ENCODE measurements at places on chromosomes 6 and 20.

GRCh38 chr20:20782755-20783154 lies 70.3 kb upstream of the RALGAPA2 start:
- no peak for DNase-seq

GRCh38 chr20:4043796-4044195 lies 28.4 kb upstream of the RNF24 start:
- no peak for DNase-seq

DNA sequence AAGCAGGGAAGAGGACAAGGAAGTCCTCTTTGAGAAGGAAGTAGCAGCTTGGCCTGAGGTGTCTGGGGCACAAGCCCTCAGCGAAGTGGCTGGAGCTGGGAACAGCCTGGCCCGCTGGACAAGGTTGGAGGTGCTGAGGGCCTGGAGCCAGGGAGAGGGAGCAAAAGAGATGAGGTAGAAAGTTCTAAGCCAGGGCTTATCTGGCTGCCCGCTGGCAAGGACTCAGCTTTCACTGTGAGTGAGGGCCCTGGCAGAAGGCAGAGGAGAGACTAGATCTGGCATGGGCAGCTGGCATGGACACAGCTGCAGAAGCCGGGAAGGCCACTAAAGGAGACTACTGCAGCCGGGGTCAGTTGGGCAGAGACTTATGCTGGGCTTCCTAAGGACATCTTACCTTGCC lies 21.8 kb upstream of the PCMTD2 start:
- DNase-seq = no peak

GRCh38 chr6:18420328-18420727 lies 33.2 kb downstream of the RNF144B start:
- no peak for DNase-seq

DNA sequence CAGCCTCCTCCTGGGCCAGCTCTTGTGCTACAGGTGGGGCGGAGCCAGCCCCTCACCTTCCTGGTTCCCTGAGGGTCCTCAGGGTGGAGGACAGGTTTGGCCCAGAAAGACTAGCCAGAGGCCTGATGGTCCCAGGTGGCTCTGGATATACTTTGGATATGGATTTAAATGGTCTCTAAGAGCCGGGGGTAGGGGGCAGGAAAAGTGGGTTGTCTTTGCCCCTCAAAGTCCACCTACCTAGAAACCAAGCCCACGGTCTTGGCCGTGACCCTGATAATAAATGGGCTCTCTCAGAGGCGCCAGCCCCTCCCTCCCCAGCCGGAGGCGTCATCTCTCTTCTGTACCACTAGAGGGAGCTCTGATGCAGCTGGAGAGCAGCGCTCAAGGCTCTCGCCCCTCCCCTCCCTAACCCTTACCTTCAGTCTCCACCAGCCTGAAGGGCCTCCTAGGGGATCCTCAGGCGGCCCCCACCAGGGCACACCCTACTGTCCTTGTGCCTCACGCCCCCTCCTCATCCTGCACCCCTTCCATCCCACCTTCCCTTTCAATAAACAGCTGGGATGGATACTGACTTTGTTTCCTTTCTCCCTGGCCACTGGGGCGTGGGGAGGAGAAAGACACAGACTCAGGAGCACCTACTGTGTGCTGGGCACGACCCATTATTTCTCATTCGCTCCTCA lies 7.5 kb downstream of the NRSN2 start:
- DNase-seq = no peak

- no peak for DNase-seq
Measured at GRCh38 chr6:123812621-123813020, 9.0 kb downstream of the NKAIN2 start.

DNA sequence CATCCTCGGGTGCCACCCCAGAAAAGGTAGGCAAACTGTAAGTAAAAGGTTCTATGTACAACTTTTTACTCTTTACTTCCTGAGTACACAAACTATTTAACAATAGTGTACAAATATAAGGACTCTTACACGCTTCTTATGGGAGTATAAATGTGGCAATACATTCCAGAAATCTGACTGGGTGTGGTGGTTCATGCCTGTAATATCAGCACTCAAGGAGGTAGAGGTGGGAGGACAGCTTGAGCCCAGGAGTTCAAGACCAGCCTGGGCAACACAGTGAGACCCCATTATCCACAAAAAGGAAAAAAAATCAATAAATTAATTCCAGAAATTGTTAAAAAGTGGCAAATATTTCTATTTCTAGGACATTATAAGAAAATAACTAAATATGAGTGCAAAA lies 48.9 kb downstream of the PIGU start:
- DNase-seq = no peak

GRCh38 chr6:166258854-166259276 lies 49.3 kb downstream of the PRR18 start:
- DNase-seq = no peak

DNA sequence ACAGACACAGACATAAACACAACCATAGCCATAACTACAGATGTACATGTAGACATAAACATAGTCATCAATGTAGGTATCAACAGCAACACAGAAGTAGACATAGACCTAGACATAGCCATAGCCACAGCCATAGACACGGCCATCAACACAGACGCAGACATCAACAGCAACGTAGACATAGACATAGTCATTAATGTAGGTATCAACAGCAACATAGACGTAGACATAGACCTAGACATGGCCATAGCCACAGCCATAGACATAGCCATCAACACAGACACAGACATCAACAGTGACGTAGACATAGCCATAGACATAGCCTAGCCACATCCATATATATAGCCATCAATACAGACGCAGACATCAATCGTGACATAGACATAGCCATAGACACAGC lies 258.3 kb upstream of the FOXQ1 start:
- DNase-seq = no peak

GRCh38 chr6:106446287-106446885 lies 85.9 kb downstream of the CRYBG1 start:
- DNase-seq = no peak

- DNase-seq = no peak
Measured at GRCh38 chr6:110795271-110795670, 20.0 kb downstream of the CDK19 start.

GRCh38 chr6:120894077-120894476 lies 440.2 kb downstream of the TBC1D32 start:
- DNase-seq = no peak

GRCh38 chr6:24272553-24272952 lies 85.3 kb downstream of the DCDC2 start:
- DNase-seq = no peak

DNA sequence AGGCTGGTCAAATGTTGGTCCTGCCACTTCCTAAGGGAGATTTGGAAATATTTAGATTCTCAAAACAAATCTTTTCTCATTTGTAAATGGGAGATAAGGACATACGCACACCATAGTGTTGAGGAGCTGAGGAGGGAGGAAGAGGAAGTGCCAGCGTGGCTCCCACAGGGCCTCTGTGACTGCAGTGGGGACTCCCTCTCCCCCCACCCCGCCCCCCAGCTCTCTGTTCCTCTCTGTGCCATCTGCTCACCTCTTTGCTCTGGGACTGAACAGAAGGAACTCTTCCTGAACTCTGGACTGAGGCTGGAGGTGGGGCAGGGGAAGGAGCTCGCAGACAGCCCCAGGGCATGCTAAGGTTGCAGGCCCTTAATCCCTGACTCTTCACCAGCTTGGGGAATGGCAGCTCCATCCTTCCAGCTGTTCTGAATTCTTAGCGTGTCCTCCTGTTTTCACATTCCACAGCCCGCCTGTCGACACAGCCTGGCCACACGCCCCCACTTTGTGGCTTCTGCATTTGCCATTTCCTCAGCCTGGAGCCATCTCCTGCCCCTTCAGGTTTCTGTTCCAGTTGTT lies 11.4 kb downstream of the DDX27 start:
- no peak for DNase-seq

- DNase-seq = peak; percentile 94
Measured at GRCh38 chr6:157763129-157763903, 59.7 kb upstream of the SNX9 start.

GRCh38 chr6:167529444-167530335 lies 204.8 kb downstream of the TTLL2 start:
- DNase-seq = no peak

DNA sequence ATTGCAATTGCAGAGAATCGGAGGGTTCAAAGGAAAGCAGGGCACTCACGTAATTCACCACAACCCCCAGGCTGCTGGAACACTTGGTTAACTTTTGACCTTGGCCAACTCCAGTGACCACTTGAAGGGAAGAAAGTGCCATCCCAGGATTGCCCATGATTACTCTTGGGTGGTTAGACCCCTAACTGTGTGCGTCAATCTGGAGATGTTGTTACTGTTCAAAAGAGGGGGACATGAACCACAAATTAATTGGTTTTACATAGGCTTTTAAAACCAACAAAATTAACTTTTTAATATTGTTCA lies 50.1 kb upstream of the NCOA3 start:
- DNase-seq = no peak

DNA sequence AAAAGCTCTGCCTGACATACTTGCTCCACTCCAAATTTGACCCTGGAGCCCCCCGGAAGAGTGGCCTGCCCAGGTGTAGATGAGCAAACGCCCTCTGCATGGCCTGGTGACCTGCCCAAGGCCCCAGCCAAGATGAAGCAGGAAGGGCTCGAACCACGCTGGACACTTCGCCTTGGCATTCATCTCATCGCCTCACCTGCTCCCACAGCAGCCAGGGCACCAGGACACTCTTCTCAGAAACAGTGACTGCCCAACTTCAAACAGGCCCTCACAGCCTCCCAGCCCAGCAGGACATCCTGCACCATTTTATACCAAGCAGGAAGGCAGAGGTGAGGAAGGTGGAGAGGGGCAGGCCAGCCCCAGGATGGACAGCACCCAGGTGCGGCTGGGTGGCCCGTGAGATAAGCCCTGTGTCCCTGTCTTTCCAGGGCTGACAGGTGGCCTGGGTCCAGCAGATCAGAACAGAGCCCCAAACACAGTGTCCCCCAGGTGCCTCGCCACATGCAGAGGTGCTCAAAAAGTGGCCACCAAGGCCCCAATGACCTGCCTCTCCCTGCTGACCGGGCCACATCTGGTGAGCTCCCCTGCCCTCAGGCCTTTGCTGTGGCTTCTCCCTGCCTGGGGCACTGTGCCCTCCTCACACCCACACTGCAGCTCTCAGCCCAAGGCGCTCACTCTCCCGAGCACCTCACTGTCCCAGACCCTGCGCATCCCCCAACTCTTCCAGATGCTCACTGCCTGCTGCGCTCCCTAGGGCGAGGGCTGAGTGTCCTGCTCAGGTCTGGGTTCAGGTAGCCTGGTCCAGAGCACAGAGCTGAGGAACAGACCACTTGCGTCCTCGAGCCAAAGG lies 7.2 kb downstream of the ACSS1 start:
- no peak for DNase-seq

GRCh38 chr6:70309243-70309642 lies 6.4 kb upstream of the COL9A1 start:
- no peak for DNase-seq

DNA sequence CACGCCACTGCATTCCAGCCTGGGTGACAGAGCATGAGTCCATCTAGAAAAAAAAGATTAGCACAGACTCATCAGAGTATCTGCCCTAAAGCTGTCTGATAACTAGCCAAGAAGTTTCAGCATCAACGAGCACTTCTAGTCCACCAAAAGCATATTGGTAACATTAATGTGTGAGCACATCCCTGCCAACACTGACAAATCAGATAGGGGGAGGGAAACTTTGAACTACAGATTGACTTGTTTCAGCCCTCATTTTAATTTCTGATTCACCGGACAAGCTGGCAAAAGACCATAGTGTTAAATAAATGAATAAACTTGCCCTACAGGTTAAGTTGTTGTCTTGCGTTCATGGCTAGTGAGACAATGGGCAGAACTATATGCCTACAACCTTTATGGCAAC lies 7.7 kb upstream of the SEC63 start:
- DNase-seq = no peak

DNA sequence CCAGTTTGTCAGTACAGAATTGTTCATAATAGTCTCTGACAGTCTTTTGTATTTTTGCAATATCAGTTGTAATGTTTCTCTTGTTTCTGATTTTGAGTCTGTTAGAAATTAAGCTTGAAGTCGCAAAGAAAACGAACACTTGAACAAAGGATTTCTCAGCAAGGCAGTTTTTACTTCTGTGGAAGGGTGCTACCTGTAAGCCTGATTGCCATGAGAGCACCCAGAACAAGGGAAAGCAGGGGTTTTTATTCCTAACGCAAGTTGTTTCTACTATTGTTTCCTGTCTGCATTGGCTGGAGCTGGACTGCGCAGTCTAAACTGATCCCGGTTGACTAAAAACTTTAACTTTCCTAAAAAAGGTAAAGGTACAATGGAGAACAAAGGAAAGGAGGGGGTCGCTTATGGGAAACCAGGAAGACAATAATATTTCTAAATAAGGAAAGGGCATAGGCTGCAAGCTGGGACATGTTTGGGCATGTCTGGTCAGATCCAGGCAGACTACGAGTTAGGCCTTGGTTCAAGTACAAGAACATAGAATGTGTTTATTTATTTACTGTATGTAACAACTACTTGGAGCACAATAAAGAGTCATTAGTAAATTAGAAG lies 28.5 kb downstream of the HLA-B start:
- DNase-seq = no peak

GRCh38 chr20:51425347-51426106 lies 117.0 kb downstream of the NFATC2 start:
- DNase-seq = no peak

DNA sequence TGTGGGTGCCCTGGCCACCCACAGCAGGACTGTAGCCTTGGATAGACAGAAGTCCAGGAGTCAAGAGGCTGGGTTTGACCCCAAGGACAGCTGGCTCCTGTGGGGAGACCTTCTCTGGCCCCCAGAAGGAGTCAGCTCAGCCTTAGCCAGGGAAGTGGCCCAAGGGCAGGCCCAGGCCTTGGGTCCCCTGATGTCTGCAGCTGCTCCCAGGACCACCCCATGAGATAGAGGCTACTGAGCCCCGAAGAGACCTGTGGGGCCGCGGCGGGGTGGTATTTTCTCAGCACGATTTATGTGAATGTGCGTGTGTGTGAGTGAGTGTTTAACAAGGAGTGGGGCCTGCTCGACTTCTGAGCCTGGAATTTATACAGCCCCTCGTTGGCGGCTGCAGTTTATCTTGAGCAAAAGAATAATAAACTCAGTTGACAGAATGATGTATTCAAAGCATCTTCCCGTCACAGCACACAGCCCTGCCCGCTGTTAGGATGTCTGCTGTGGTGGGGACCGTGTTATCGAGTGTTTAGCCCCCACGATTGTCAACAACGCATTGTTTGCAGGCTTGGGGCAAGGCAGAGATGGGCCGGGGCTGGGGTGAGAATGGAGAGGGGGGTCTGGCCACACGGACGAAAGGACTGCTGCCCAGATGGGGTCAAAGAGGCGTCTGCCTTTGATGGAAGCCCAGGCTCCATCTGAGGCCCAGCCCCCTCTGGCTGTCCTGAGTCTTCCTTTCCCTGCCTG lies 163.3 kb downstream of the VEGFA start:
- DNase-seq = no peak

All from kidney epithelial cell (primary cell).